ENCODE measurements at places on chromosomes 4 and X.
A peak's percentile ranks its signal among the peaks of the same experiment; 100 is the strongest.

GRCh38 chr4:40916880-40917279 is 167.1 kb downstream of the NSUN7 start:
- DNase-seq: no peak

GRCh38 chrX:39645178-39645895 is 452.4 kb downstream of the BCOR start:
- no peak for DNase-seq

- no peak for DNase-seq
These were observed 87.4 kb downstream of the CCDC160 start for GRCh38 chrX:134324359-134324758.

DNA sequence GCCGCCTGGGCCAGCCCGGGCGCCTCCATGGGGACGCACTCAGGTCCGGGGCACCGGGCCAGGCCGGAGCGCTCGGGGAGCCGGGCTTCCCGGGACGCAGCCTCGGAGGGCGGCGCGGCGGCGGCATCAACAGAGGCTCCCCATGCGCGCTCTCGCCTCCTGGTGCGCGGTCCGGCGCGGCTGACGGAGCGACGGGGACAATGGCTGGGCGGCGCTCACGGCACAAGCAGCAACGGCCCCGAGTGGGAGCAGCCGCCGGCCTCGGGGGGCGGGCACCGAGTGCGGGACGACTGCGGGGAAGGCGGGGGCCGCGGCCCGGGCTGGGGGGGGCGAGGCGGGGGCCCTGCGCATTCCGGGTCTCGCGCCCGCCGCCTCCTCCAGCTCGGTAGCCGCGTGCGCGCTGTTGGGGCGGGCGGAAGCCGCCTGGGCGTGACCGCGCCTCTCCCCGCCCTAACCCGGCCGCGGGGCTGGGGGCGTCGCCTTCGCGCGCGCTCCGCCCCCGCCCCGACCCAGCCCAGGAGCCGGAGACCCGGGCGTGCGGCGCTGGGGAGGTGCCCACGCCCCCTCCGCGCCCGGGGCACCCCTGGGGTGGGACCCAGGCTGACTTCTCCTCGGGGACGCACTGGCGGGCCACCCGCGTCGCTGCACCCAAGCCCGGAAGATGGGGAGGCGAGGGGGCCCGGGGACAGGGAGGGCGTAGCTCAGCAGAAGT is at the start of gene PRKX:
TSS of gene PRKX (minus strand) at position 425 of the 712 bp plus-strand sequence. CDS start at position 29, 396 bp downstream.
- peak; percentile 82 for DNase-seq

DNA sequence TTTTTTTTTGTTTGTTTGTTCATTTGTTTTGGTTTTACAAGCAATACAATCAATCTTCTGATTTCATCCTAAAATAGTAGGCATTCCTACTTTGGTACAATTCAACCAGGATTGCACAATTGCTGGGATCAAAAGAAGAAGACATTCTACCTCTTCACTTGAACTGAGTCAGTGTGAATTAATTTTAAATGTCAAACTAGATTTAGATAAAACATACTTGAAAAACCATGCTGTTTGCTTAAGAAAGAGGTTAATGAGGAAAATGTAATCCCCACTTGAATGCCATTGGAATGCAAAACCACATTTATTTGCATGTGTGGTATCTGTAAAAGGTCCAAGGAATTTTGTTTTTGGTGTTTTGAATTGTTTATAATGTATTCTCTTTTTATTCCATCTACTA is 40.5 kb downstream of the HAND2 start:
- no peak for DNase-seq

- no peak for DNase-seq
These were observed 218.4 kb upstream of the BMP3 start for GRCh38 chr4:80812145-80812544.
